ENCODE measurements at places on chromosomes 6 and 20.

- no peak for DNase-seq
These were observed 101.6 kb downstream of the ATXN1 start for GRCh38 chr6:16659466-16660156.

- no peak for DNase-seq
These were observed 38.5 kb upstream of the OGFRL1 start for GRCh38 chr6:71250099-71250602.

GRCh38 chr6:155473741-155474140 lies 18.1 kb upstream of the NOX3 start:
- DNase-seq: no peak

DNA sequence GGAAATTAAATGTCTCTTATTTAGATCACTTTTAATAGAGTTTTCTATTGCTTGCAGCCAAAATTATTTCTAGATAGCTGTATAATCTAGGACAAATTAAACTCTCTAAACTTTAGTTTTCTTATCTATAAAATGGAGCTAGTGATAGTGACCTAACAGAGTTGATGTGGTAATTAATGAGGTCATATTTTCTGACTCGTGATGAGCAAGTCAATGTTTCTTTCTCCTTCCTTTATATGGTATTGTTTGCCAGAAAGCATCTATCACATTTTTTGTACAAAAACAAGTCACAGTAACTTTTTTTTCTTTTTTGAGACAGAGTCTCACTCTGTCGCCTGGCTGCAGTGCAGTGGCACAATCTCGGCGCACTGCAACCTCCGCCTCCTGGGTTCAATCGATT lies 267.7 kb downstream of the FARS2 start:
- DNase-seq: no peak

GRCh38 chr6:53917464-53917842 lies 122.6 kb downstream of the LRRC1 start:
- no peak for DNase-seq

GRCh38 chr6:102015431-102015830 lies 621.9 kb downstream of the GRIK2 start:
- no peak for DNase-seq

GRCh38 chr6:74658391-74658790 lies 547.5 kb downstream of the COL12A1 start:
- DNase-seq: no peak

GRCh38 chr6:155107432-155108069 lies 112.4 kb downstream of the TIAM2 start:
- DNase-seq: no peak

DNA sequence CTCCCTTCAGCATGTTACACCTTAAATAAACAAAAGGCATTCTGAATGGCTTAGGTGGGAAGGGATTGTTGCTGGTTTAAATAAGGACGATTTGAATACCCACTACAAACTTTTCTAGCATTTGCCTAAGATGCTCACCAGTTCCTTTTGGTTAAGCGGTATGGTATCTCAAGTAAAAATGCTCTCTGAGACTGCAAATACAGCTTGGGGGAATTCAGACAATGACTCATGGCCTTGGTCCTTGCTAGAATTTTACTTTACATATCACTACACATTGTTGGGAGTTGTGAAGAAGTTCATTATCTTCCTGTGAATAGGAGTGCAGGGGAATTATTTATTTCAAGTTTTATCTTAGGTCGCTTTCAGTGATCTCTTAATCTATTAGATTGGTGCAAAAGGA lies 670.7 kb downstream of the UTRN start:
- no peak for DNase-seq

GRCh38 chr6:37256692-37257319 lies 766 bp upstream of the TBC1D22B start:
- DNase-seq: no peak

DNA sequence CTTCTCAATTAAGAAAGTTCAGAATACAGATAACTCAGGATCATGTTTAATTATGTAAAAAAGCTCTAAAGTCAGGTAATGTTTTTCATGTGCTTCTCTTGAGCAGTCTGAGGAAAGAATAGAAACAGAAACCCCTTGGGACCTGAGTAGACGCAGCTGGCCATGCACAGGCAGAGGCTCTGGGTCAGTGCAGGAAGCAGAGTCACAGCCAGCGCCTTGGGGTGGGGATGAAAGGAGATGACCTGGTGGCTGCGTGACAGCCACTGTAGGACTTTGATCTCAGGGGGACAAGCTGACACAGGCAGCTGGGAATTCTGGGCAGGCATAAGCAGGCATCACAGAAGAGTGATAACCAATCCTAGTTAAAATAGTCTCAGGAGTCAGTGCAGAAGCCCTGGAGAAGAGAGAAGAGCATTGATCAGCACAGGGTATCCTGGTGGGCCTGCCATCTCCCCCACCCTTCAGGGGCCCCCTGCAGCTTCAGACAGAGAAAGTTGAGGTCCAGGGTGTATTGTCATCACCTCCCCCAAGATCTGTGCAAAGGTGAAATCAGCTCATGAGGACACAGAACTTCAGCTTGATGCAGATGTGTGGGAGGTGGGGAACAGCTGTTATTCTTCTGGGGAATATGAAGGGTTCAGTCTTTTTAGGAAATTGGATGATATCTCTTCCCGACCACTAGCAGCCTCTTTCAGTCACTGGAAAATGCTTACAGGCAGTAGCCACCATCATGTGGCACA lies 6.4 kb downstream of the HLA-DQB1 start:
- DNase-seq: no peak

DNA sequence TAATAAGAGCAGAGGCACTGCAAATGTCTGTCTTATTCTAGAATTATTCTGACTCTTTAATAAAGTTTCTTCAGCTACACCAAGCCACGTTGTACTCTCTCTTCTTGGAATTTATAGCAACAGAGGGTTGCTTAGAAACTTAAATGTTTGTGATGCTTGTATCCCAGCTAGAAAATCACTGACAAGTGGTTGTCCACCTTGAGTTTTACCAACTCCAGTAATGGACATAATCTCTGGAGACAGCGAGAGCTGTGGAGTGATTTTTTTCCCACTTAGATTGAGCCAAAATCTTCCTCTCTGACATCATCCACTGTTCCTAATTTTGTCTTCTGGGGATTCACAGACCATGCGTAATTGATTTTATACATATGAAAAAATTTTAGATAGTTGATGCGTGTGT lies 8.0 kb downstream of the ECT2L start:
- DNase-seq: no peak

- no peak for DNase-seq
These were observed 312.9 kb downstream of the GJA1 start for GRCh38 chr6:121748376-121748775.

GRCh38 chr6:6665555-6666243 lies 77.2 kb downstream of the LY86 start:
- no peak for DNase-seq

DNA sequence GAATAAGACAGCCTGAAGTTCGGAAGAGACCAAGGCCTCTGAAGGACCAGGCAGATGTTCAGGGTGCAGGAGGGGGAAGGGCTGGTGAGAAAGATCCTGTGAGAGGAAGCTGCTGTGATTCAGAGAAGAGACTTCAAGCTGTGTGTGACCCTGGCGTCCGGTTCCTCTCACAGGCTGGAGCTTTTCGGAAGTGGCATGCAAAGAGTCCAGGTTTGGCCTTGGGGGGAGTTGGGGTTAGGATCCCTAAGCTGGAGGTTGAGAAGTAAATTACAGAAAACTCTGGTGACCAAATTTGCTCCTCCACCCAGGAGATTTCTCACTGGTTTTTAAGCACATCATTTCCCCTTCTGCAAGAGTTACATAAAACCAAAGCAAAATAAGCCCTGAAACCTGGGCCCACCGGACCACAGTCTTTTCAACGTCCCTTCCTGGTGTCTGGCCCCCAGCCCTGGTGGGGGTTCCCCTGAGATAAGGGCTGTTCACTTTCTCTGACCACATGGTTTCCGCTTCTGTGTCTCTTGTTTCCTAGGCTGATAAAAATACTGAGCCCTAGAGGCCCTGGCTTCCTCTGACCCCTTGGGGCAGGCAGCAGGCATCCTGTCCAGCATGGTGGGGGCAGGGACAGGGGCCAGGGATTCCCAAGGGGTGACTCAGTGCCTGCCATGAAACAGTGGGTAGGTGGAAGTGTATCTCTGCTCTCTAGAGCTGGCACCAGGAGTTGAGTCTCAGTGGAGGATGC lies 12.0 kb upstream of the LTA start:
- DNase-seq: no peak

DNA sequence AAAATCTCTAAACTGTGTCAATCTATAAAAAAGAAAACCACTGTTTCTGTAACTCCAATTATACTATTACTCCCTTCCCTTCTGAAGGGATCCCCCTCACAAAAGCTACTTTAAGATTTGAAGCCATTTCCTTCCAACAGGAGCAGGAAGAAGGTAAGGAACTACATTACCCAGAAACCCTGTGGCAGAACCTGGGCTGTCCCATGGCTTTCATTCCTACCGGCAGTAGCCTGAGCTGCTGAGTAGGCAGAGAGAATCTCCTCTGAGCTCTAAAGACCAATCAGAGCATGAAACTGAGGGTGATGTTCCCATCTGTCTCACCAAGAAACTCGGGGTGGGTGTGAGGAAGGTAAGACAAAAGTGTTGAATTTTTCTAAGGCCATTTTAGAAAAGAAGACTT lies 108.0 kb upstream of the LRFN2 start:
- no peak for DNase-seq

- DNase-seq: no peak
These were observed 196.8 kb upstream of the NRSN1 start for GRCh38 chr6:23929201-23929600.

GRCh38 chr6:21827425-21828202 lies 234.1 kb downstream of the SOX4 start:
- DNase-seq: no peak

GRCh38 chr20:10798811-10799210 lies 125.0 kb upstream of the JAG1 start:
- DNase-seq: no peak

DNA sequence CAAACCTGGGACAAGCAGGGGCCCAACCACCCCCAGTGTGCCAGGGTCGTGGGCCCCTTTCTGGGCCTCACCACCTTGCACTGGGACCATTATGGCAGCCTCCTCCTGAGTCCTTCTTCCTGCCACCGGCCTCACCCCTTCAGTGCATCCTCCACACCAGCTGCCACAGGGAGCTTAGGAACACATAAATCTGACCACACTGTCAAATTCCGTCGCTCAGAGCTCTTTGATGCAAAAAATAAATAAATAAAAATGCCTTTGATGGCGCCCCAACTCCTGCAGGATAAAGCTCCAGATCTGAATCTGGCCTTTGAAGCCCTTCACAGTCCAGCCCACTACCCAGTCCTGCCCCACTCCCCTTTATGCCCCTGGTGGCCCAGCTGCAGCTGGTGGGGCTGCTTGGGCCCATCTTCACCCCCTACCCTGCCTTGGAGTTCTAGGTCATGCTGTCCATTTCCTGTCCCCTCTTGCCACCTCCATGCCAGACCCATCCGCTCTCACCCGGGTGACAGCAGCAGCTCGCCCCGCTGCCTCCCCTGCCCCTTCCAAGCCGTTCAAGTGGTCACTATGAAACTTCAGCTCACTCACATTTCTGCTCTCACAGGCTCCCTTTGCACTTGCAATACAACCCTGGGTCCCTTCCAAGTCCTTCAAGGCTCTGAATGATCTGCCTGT lies 16.0 kb downstream of the MYH7B start:
- DNase-seq: no peak

GRCh38 chr6:31352310-31352682 lies 4.7 kb downstream of the HLA-B start:
- DNase-seq: no peak

DNA sequence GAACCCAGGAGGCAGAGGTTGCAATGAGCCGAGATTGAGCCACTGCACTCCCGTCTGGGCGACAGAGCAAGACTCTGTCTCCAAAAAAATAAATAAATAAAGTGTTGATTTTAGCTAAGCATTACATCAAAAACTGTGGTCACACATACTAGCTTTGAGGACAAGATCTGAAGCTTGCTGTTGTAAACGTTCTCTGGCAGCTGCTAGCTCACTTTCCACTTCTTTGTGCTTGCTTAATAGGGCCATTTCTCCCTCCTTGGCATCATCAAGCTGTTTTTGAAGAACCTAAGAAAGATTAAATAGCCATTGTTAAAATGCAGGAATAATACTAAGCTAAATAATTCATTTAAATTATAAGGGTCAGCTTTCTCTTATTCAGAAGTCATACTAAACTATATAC lies 55.7 kb downstream of the FAM184A start:
- no peak for DNase-seq

- DNase-seq: no peak
These were observed 5.7 kb downstream of the PACRG start for GRCh38 chr6:162733489-162733888.

DNA sequence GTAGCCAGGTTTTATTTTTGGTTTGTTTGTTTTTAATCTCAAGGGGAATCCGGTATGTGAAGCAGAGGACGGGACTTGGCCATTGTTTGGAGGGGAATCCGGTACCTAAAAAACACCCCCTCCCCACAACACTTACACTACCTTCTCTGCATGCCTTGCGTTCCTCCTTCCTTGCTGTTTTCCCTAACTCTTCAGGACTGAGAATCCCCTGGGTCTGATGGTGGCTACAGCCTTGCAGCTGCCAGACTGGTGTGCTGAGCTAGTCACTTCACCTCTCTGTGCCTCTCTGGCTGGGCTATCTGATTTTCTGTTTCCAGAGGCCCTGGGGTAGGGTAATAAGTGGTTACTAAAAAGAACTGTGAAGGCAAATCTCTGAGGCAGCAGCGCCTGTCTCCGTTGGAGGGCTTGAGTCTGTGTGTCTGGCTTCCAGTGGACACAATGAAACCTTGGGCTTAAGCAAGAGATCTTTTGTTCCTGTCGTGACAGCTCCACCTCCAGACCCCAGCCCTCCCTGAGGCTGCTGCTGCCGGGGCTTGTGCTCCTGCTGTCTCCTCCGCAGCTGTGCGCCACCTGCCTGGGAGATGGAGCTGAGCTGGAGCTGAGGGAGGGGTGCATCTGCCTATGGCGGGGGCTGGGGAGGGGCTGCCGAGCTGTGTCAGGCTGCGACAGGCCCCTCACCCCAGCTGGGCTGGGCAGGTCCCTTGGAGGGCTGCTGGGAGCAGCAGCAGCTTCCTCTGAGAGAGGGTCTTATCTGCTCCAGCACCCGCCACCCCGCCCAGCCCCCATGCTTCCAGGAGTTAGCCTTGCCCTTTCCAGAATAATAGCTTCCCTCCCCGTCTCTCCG lies 65.8 kb upstream of the CCDC167 start:
- DNase-seq: peak; percentile 46

DNA sequence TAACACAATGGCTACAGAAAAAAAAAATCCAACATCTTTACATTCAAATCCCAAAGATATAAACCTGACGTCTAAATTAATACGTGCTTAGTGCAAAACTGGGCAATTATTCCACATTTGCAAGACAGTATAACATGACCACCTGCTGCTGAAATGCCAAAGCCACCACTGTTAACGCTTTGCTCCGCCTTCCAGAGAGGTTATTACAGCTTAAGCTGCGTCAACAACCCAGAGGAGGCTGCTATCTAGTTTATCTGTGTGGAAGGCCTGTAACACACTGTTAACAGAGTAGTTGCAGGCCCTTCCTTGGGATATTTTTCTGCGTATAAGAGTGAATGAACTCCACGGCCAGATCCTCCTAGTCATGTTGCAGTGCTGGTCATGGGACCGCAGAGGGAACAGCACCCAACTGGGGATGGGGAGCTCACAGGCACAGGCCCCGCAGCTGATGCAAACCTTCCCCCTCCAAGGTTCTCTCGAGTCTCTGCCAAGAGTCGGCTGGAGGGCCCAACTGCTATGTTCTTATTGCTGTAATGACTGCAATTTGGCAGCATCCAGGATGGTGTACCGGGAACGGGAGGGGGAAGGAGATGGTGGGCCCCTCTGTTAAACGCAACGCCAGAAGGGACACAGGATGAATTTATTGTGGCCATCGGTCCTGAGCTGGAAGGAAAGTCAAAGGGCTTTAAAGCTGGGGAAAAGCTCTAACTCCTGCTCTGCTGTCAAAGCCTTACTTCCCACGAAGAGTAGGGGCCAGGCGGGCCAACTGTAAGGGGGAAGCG lies 993 bp upstream of the NCOA7 start:
- peak; percentile 50 for DNase-seq
